T-helper 9 cell (primary cell): ENCODE measurements at places on chromosomes 16 and 17.

DNA sequence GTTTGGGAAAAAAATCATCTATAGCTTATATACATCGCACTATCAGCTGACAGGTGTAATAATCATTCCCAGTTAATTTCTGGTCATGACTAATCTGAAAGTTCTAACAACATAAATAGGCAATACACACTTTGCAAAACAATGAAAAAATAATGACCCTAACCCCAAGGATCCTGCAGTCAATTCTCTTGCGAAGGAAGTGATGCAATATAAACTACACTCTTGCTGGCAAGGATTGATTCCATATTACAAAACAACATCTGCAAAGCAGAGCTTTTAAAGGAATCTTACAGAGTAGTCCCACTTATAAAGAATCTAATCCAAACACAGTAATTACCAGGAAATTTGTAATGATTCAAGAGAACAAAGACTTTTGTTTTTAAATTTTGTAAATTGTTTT is 73.4 kb downstream of the MYO1D start:
- no peak for DNase-seq

- no peak for DNase-seq
Observed at GRCh38 chr17:40303708-40304551, 5.0 kb upstream of the RARA start.

DNA sequence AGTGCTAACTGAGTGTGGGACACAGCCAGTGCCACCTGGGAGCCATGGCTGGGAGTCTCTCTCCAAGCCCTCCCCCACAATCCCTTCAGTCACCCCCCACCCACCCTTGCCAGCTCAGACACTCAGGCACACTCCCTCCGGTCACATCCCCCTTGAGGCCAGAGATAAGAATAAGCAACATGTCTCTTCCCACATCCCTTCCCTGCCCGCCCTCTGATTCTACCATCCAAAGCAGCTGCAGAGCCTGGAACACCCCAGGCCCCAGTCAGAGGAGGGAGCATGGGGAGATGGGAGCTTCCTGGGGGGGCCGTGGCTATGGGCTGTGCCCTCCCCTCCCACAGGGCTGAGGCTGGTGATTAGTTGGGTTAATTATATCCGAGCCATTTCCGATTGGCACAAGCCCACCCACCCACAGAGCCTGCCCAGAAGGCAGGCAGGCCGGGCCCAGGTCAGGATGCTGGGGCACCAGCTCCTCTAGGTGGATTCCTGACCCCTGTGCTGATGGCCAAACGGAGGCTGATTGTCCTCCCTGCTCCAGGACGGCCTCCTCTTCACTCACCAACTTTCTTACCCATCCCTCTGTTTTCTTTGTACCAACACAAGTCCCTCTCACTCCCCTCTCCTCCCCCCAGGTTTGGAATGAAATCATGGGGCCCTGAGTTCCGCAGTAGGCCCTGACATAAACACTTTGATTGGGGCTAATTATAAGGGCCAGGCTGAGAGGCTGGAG is 28.6 kb upstream of the MEIOC start:
- no peak for DNase-seq

GRCh38 chr17:37211136-37211535 is 164.6 kb upstream of the C17orf78 start:
- no peak for DNase-seq

DNA sequence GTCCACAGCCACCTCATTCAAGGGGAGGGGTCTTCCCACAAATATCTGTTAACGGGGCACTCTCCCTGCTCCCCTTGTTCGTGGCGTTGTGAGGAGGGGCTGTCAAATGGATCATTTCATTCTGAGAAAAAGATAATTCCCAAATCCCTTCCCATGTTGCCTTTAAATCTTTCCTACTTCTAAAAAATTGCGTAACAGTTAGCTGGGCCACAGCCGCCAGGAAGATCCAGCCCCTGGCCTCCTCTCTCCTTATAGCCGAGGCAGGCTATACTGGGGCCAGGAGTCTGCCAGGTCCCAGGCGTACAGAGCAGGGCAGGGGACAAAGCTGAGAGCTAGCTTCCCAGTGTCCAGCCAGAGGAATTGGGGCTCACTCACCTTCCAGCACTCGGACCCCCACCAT is 430 bp downstream of the C16orf89 start:
- DNase-seq = no peak

DNA sequence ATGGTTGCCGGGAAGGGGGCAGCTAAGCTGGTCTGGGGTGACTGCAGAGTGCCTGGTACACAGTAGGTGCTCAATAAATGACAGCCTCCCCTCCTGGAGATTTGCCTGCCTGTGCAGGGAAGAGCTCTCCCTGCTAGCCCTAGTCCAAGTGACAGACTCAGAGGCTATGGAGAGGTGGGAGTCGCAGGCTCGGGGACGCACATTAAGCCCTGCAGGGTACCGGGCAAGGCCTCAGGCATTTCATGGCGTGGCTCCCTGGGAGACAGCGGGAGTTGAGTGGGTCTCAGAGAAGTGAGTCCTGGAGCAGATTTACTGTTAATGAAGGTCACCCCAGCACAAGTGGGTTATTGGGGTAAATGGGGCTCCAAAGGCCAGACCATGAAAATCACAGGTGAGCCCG is 132.2 kb upstream of the CDC42EP4 start:
- no peak for DNase-seq

GRCh38 chr16:80587071-80587470 is 46.3 kb downstream of the DYNLRB2 start:
- DNase-seq = no peak

- DNase-seq = no peak
Observed at GRCh38 chr16:89822188-89823086, 5.8 kb upstream of the SPIRE2 start.

GRCh38 chr17:39726617-39727016 is 3.7 kb downstream of the MIEN1 start:
- DNase-seq = no peak

- peak; percentile 86 for DNase-seq
Observed at GRCh38 chr17:81959362-81960129, 1.4 kb downstream of the NOTUM start.

- no peak for DNase-seq
Observed at GRCh38 chr17:52789829-52790228, 631.3 kb upstream of the CA10 start.

GRCh38 chr16:9154567-9155410 is 63.3 kb downstream of the HAPSTR1 start:
- no peak for DNase-seq

- DNase-seq = no peak
Observed at GRCh38 chr16:84003038-84003437, 35.0 kb downstream of the NECAB2 start.
